ENCODE measurements at places on chromosomes 2 and 18. TPM values are rescaled to one million over a fixed set of nuclear protein-coding genes. Genes with fewer than 3 reads are reported as not detected.

STK36 gene
- 25.5 TPM for total RNA-seq

PLGLB1 gene
- total RNA-seq: 2.2 TPM

OTX1 gene
- not detected for total RNA-seq

ALKAL2 gene
- total RNA-seq: 0.22 TPM

PRSS56 gene
- total RNA-seq: not detected
